ENCODE measurements at places on chromosomes 3 and 15. TPM values are rescaled to one million over a fixed set of nuclear protein-coding genes. Genes with fewer than 3 reads are reported as not detected.

GRCh38 chr3:137116619-137117018 lies 158.8 kb downstream of the IL20RB start:
- no peak for DNase-seq

The C3orf20 gene
- not detected for polyA plus RNA-seq

- peak; percentile 19 for DNase-seq
These were observed 27.1 kb upstream of the C3orf49 start for GRCh38 chr3:63791974-63792373.

DNA sequence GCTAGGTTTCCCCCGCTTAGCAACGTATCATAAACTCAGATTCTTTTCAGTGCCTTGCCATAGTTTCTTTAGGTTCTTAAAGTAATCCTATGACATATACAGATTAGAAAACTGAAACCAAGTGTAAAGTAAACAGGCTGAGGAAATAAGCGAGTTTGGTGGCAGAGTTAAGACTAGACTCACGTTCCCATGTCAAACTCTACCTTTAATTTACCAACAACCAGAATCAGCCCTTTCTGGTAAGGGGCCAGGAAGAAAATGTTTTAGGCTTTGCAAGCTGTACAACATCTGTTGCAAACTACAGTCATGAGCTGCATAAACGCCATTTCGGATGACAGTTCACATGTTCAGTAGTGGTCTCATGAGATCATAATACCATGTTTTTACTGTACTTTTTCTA lies 128.0 kb upstream of the PRICKLE2 start:
- no peak for DNase-seq

DNA sequence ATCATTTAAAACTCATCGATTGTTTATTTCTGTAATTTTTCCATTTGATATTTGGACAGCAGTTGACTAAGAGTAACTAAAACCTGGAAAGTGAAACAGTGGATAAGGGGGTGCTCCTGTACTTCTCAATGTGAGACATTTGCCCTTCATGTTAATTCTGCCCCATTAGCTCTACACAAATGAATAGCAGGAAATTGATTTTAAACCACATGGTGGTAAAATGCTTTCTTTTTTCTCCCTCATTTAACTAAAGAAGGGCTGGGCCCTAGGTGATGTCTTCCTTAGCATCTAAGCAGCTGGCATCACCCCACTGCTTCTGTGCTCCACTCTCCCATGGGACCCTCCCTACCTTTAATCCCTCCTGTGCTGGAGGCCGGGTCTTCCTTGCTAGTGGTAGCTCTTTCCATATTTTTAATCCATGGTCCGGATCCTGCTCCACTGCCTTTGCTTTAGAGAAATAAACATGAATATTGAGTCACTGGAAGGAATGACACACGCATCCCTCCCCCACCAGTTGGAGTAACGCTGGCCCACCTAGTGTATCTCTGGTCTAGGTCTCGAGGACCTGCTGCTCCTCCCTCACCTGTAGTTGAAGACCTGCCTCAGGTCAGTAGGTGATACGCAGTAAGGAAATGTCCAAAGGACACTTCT lies 30.2 kb upstream of the LAMP3 start:
- DNase-seq = no peak

- no peak for DNase-seq
These were observed 98.6 kb upstream of the C15orf61 start for GRCh38 chr15:67422296-67422695.

GRCh38 chr3:138187296-138188012 lies at the start of gene ARMC8:
Gene ARMC8 (plus strand): TSS chr3:138187301. CDS start chr3:138187555, 254 bp downstream.
- DNase-seq = peak; percentile 84

The ILDR1 gene
- 2.3 TPM for polyA plus RNA-seq

The MYRIP gene
- polyA plus RNA-seq = not detected

The LHFPL4 gene
- polyA plus RNA-seq = 0.34 TPM

DNA sequence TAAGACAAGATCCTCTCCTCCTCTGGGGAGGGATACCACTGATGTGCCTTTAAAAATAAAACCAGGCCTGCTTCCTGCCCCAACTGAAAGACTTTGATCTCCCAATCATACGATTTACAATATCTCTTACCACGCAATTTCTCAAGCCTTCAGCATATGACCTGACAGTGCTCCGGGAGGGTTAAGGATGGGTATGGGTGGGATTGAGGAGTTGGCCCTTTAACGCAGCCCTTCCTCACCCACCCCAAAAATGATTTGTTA lies 67.4 kb downstream of the LRIG1 start:
- no peak for DNase-seq

DNA sequence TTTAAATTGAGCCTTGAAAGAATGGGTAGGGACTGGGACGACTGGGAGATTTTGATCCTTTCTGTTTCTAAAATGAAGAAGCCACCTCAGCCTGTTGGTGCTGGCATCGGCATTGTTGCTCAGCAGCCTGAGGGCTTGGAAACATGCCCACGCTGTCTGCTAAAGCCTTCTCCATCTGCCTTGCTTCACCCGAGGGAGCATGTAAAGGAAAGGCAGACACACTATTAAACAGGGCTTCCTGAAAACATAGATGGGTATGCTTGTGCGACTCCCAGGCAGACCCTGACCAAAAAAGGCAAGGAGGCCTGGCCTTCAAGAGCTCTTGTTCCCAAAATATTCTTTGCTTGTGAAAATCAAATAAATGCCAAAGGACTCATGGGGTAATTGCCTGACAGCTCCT lies 84.2 kb upstream of the SLC4A7 start:
- peak; percentile 38 for DNase-seq

GRCh38 chr15:48939648-48940047 lies 24.1 kb downstream of the SHC4 start:
- peak; percentile 43 for DNase-seq

The CCNB2 gene
- polyA plus RNA-seq = 15.3 TPM

The GAP43 gene
- 0.81 TPM for polyA plus RNA-seq

- DNase-seq = no peak
These were observed 193.4 kb upstream of the RASGRP1 start for GRCh38 chr15:38758043-38758442.

DNA sequence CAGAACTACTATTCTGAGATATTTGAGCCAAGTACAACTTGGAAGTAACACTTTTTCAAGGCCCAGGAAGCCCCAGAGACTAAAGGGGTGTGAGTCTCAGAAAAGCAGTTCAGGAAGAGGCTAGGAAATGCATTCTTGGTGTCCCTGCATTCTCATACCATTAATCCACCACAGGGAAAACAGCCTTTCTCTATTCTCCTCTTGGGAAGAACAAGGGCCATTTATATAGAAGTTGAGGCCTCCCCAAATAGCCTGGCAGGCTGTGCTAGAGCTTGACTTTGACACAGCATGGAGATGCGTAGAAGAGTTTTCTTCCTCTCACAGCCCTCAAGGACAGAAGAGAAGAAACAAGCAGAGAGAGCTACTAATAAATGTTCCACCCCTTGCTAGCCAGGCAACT lies 5.5 kb upstream of the NR2C2 start:
- no peak for DNase-seq

GRCh38 chr3:128697341-128697740 lies 28.6 kb upstream of the RAB7A start:
- DNase-seq = no peak

- no peak for DNase-seq
These were observed 617.1 kb downstream of the NTRK3 start for GRCh38 chr15:87639305-87640011.

DNA sequence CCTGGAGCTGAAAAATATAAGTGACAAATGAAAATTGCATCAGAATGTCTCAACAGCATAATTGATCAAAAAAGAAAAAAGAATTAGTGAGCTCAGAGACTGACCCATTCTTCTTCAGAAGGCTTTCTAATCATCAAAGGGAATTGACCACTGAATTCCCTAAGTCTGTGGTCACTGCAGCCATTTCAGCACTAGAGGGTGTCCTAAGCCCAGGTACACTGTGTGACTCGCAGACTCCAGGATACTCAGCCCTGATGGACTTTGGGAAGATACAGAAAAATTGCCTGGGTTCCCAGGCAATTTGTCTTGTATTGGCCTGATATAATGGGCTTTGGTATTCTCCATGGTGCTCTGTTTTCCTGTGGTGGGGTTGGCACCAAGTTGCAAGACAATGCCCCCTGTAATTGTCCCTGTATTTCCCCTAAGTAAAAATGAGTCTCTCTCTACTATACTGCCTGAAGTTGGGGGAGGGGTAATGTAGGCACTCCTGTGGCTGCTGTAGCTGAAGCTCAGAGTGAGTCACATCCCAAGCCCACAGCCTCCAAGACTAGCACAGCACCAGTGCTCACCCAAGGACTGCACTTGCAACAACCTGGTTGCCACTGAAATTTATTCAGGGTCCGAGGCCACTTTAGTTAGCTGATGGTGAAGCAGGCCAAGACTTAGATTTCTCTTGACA lies 256.0 kb upstream of the STAC start:
- DNase-seq = peak; percentile 50

- no peak for DNase-seq
These were observed 8.0 kb downstream of the KAT2B start for GRCh38 chr3:20047976-20048883.

DNA sequence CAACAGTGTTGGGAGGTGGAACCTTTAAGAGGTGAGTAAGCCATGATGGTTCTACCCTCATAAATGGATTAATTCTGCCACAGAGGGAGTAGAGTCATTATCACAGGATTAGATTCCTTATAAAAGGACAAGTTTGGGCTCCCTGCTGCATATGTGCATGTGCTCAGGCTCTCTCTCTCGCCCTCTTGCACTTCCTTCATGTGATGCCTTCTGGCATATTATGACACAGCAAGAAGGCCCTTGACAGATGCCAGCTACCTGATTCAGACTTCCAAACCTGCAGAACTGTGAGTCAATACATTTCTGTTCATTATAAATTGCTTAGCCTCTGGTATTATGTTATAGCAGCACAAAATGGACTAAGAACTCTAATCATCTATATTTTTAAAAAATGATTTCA lies 205.3 kb downstream of the CTNNB1 start:
- no peak for DNase-seq

The CFAP20DC gene
- polyA plus RNA-seq = 2.3 TPM

DNA sequence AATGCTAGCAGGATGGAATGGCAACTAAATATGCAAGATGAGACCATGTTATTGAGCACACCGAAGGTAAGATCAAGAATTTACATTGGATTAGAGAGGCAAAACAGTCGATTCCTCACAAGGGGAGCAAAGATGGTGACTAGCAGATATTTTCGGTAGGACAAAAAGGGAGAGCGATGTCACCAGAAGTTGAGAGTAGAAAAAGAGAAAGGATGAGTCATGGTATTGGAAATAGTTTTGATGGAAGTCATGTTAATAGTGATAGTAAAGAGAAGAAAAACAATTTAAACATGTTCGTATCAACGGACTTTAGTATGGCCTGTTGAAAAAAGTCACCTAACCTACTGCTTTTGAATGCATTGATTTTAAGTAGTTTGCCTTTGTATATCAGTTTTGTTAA lies 55.0 kb downstream of the UBE2E2 start:
- DNase-seq = no peak

The EIF1B gene
- 153 TPM for polyA plus RNA-seq

- no peak for DNase-seq
These were observed 263.4 kb downstream of the MCTP2 start for GRCh38 chr15:94494732-94495131.

DNA sequence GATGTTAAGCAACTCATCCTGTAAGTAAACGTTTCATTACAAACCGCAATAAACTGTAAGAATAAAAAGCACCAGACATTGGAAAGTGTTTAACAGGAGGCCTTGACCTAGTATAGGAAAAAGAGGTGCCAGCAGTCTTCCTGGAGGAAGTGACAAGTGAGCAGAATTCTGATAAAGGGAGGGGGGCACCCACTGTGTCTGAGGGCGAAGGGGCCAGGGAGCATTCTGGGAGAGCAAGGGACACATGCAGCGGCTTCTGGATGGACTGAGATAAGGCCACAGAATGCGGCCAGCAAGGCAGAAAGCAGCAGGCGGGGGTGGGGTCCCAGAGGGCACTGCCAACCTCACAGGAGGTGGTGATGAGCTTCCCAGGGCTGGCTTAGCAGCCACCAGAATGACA lies 80.2 kb downstream of the MTHFS start:
- DNase-seq = no peak

The NIT2 gene
- polyA plus RNA-seq = 84.5 TPM

DNA sequence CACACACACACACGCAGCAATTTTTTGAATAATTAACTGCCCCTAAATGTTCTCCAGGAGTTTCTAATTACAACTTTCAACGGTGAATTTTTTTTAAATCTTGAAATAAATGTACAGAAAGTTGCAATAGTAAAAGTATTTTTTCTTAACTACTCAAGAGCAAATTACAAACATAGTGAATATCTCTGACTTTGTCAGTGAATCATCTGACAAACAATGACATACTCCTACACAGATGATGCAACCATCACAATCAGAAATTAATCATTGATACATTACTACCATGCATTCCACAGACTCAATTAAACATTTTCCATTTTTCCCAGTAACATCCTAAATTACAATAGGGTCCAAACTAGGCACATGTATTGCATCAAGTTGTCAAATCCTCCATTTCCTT lies 597.3 kb downstream of the NAALADL2 start:
- no peak for DNase-seq

DNA sequence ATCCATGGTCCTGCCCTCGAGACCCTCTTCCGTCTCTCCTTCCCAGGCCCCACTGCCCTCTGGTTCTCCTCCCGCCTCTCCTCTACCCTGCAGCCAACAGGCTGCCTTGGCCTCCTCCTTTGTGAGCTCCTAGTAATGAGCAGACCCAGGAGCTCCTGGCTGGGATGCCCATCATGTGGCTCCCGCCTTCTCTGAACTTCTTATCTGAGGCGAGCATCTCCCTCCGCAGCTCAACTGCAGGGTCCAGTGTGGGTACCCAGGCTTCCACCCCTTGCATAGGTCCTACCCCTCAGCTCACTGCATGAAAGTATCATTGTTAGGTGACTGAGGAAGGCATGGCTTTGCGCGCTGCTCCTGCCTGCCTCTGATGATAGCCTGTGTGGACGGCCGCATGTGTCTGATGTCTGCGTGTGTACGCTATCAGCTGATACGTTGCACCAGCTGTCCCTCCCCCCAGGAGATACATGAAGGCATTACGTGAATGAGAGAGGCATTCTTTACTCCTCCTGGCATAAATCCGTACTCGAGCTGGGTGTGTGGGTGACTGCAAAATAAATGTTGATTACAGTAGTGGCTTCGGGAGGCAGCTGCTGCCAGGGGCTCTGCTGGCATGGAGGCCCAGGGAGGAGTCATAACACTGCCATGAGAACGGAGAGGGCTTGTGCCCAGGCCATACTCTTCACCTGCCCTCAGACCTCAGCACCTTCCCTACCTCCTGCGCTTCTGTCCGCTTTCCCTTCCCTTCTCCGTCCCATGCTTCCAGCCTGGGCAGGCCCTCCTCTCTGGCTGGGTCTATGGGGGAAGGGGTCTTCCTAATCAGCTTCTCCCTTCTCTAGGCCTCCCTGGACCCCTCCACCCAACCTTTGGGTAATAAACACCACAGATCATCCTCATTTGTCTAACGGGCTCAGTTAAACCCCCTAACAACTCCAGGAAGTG lies 48.8 kb downstream of the ZNF710 start:
- no peak for DNase-seq

The TMEM45A gene
- polyA plus RNA-seq = 88.0 TPM

The PPCDC gene
- polyA plus RNA-seq = 21.1 TPM

GRCh38 chr3:4426261-4426781 lies 40.7 kb downstream of the SUMF1 start:
- DNase-seq = no peak

The HYAL1 gene
- 11.8 TPM for polyA plus RNA-seq

GRCh38 chr15:38746211-38746610 lies 181.6 kb upstream of the RASGRP1 start:
- DNase-seq = no peak
